Dorsolateral prefrontal cortex (tissue), 122 donors: ENCODE measurements at places on chromosomes 12 and 14.

GRCh38 chr14:101604935-101605780, 43.9 kb downstream of the DIO3 start:
- no peak for DNase-seq

GRCh38 chr12:124402248-124403066, 107.6 kb downstream of the RFLNA start:
- DNase-seq = no peak

DNA sequence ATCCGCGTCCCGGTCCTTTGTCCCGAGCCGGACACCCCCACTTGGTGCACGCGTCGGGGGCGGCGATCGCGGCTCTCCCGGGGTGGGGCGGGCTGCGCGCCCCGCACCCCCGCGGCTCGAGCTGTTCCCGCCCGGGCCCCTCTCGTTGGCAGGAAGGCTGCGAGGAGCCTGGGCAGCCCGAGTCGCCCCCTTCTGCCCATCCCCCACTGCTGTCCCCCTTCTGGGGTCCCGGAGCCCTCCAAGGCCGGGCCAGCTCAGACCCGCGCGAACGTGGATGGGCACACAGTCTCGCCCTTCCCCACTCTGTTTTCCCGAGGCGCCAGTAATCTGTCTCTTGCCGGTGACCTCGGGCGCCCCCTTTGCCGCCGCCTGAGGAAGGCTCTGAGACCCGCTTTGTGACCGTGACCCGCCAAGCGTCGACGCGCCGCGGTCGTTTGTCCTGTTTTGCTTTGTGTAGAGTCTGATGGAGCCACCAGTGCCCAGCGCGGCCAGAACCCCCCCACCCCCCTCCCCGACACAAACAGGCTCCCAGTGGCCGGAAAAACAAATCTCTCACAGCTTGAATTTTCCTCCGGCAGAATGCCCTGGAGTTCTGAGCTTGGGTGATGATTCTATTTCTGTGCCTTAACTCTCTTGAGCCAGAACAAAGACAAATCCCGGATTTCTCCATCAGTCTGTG, 610 bp downstream of the C14orf132 start:
- peak; percentile 64 for DNase-seq

DNA sequence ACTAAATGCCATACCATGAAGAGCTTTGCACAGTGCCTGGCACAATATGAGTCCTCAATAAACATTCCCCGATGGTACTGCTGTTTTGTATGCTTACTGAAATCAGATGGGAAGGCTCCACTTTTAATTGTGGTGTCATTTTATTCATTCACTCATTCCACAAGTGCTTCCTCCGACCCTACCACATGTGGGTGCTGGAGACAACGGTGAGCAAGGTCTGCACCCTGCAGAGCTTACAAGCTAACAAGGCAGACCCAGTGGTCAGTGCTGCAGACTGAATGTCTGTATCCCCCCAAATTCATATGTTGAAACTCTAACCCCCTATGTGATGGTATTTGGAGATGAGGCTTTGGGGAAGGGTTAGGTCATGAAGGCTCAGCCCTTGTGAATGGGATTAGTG, 48.3 kb downstream of the RFX4 start:
- DNase-seq = no peak

GRCh38 chr12:101854747-101855146, 22.6 kb upstream of the DRAM1 start:
- DNase-seq = no peak

DNA sequence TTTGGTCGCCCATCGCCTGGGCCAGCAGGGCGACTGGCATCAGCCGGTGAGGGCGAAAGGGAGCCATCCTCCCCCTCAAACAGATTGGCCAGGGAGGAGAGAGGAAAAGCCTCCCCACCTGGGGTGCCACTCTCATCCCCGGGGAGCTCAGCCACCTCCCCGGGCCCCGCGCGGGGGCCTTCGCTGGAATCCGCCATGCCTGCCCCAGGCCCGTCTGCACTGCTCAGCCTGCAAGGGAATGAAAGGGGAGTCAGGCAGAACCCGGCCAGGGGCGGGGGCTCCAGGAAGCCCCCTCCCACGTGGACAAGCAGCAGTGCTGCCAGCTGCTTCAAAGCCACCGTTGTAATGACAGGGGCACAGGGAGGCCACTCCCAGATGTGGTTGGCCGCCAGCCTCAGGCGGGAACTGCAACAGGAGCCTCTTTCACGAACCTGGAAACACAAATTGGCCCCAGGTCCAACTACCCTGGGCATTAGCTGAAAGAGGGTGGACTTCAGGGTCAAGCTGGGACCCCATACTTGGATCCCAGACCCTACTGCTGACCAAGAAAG, 18.5 kb downstream of the TRPV4 start:
- no peak for DNase-seq

DNA sequence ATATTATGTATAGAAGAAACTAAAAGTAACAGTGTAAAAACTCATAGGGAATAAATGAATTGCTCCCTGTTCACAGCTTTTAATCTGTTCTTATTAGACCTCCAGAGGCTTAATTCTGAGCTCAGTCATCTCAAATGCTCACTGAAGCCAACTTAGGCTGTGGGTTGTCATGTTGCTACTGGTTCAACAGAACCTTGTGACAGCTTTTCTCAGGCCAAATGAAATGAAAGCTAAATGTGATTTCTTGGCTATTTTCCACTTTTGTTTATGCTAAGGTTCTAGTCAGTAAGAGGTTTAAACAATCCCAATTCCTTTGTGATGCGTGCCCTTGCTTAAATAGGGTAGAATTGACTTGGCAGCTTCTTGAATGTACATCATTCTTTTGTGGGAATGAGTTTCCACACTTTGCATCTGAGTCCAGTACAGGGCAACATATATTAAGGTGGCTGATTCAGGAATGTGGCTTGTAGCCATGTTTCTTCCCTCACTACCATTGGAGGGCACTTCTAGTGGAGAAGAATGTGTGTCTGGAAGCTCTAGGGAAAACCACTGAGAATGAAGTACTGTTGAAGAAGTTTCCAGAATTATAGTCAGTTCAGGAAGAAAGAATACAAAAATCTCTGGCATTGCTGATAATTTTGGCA, 156.4 kb downstream of the NEDD1 start:
- DNase-seq = no peak

DNA sequence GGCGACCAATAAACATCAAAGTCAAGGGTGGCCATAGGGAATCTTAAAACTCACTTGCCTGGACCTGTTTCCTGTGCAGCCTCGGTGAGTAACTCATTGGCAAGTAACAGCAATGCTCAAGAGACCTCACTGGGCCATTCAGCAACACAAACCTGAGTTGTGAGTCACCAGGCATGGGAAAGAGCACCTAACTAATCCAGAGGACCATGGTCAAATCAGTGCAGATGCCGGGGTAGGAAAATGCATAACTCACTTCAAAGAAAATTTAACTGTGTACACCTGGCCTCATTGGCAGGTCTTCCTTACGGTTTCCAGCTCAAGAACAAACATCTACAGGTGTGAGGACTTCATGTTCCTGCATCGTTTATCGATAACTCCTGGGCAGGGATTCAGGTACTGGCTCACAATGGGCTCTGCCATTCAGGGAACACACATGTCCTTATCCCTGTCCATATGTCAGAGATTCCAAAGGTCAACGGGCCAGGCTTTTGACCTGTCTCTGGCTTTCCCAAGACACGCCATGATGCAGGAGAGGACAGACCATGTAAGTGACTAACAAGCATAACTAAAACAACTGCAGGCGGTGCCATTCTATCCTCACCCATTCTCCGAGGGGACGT, 211.8 kb downstream of the ANO2 start:
- no peak for DNase-seq

- no peak for DNase-seq
Observed at GRCh38 chr12:112734859-112735695, 56.5 kb upstream of the RPH3A start.

DNA sequence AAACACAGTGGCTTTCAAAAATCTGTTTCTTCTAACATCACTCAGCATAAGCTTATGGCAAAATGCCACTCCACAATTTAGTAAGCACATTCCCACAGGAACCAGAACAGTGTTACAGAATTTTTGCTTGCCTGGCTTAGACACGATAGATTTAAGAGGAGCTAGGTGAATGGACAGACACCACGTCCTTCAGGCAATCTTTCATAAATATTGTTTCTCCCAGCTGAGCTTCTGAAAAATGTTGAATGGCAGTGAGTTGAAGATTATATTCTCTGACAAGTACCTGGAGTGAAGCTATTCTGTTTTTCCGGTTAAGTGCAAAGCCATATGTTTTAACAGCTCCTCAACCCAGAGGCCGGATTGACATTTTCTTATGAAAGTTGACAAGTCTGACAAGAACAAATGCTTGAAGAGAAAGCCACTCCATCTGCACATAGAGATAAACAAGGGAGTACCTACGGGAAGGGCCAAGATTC, 102.0 kb downstream of the FSCB start:
- no peak for DNase-seq

GRCh38 chr12:73517859-73518258, 1019.8 kb upstream of the ATXN7L3B start:
- no peak for DNase-seq

- DNase-seq = peak; percentile 26
Observed at GRCh38 chr14:74582910-74583581, 29.0 kb downstream of the LTBP2 start.

- no peak for DNase-seq
Observed at GRCh38 chr14:58923751-58924405, 264.6 kb upstream of the DAAM1 start.

DNA sequence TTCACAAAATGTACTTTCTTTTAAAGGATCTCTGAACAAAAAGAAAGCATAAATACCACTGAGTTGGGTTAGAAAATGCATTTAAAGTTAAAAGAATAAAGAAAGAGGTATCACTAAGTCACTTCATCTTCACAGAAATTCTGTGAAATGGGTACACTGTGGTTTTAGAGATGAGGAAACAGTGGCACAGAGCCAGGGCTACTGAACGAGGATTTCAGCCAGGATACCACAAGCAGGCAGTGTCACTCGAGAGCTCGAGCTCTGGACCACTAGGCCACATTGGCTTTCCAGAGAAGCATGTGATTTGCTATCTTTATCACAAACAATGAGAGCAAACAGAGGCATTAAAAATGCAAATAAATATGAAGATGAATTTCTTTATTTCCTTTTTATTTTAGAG, 51.0 kb downstream of the WDHD1 start:
- DNase-seq = no peak

- no peak for DNase-seq
Observed at GRCh38 chr12:97805146-97805545, 342.5 kb downstream of the RMST start.

- no peak for DNase-seq
Observed at GRCh38 chr14:99183311-99183710, 88.7 kb downstream of the BCL11B start.

DNA sequence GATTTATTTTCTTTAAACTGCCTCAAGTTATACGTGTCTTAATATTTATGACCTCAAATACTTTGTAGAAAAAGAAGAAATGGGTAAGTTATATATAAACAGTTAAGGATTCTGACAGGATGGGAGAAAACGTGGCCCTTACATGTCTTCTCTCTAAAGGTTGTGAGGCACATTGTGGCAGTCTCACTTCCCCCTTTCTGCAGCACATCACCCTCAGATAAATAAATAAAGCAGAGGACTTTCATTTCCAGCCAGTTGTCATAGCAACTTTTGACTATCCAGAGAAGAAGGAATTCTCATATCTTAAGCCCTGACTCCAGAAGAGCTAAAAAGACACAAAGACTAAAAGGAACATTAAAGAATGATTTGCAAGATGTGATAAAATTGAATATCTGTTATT, 28.8 kb upstream of the CEP83 start:
- DNase-seq = no peak

- DNase-seq = peak; percentile 53
Observed at GRCh38 chr14:102192840-102193502, 53.3 kb downstream of the WDR20 start.
